ENCODE measurements at places on chromosomes 2 and 18.

DNA sequence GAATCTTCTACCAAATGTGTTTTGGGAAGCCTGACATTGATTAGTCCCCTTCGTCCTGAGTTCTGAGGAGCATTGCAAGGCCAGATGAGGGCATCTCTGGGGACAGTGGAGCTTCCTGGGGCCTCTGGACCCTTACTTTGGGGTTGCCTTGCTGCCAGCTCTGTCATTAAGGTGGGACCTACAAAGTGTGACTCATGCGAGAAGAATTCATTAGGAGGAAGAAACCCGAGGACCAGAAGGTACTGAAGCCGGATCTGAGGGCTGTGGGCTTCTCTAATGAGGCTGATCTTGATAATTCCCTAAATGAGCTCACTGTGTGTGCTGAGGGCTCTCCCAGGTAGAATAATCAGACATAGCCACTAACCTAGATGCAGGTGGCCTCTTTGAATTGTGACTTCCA is 695 bp upstream of the SCYGR2 start:
- H3K4me1 ChIP-seq = no peaks in the 10 kb centered on the region
- no peaks in the 10 kb centered on the region for H3K36me3 ChIP-seq
- H3K4me3 ChIP-seq = no peak overlapping the region
- ATAC-seq = no peak
- no peak overlapping the region for H3K27ac ChIP-seq
- peaks cover 22% of the 10 kb centered on the region for H3K27me3 ChIP-seq

GRCh38 chr2:173441222-173441621 is 86.5 kb downstream of the CDCA7 start:
- no peak overlapping the region for H3K4me3 ChIP-seq
- no peaks in the 10 kb centered on the region for H3K36me3 ChIP-seq
- peaks cover 5% of the 10 kb centered on the region for H3K4me1 ChIP-seq
- H3K27ac ChIP-seq = no peak overlapping the region
- no peak for ATAC-seq
- H3K27me3 ChIP-seq = no peaks in the 10 kb centered on the region

GRCh38 chr2:102498414-102498813 is 25.4 kb downstream of the SLC9A4 start:
- H3K4me1 ChIP-seq = no peaks in the 10 kb centered on the region
- H3K36me3 ChIP-seq = no peaks in the 10 kb centered on the region
- H3K27me3 ChIP-seq = no peaks in the 10 kb centered on the region
- no peak overlapping the region for H3K27ac ChIP-seq

DNA sequence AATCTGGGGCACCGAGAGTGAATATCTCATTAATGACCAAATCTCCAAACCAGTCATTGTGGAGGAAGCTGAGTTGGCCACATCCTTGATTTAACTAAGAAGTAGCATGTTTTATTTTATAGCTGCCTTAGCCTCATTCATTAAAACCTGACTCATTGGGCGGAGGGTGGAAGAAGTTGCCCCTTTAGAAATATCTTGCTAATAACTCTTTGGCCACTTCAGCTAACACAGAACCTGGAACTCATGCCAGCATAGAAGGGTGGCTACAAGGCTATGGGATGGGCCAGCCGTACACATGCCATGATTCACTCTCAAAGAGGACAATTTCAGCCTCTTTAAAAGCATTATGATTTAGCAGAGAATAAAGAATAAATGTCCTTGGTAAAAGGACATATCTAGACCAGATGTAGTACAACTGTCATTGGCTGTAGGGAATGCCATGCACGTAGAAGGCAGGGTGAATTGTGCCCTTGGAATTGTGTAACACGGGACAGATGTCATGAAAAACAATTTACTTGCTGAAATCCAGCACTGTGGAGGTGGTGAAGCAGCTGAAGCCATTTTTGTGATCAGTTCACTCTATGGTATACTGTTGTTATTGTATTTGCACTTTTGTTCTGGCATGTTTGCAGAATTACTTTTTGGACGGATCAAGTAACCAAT is 330.0 kb downstream of the PLCL1 start:
- H3K36me3 ChIP-seq = no peaks in the 10 kb centered on the region
- no peak overlapping the region for H3K4me3 ChIP-seq
- H3K4me1 ChIP-seq = peaks cover 17% of the 10 kb centered on the region
- no peaks in the 10 kb centered on the region for H3K27me3 ChIP-seq
- H3K27ac ChIP-seq = no peak overlapping the region

DNA sequence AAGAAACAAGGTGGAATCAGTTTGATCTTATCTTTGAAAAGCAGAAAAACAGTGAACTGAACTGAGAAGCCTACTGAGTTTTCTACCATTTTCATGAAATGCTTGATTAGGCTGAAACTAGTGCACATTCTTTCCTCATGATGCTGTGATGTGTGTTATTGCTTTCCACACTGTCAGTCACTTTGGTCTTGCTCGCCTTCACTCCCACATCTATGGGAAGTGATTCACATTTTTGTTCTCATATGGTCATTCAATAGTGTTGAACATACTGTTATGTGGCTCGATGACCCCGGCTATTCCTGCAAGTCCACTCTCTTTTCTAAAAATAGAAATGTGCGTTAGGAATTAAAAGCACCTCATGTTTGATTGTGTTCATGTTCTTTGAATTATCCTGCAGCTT is 129.7 kb downstream of the TGIF1 start:
- H3K4me3 ChIP-seq = no peak overlapping the region
- H3K27ac ChIP-seq = no peak overlapping the region
- H3K27me3 ChIP-seq = no peaks in the 10 kb centered on the region

DNA sequence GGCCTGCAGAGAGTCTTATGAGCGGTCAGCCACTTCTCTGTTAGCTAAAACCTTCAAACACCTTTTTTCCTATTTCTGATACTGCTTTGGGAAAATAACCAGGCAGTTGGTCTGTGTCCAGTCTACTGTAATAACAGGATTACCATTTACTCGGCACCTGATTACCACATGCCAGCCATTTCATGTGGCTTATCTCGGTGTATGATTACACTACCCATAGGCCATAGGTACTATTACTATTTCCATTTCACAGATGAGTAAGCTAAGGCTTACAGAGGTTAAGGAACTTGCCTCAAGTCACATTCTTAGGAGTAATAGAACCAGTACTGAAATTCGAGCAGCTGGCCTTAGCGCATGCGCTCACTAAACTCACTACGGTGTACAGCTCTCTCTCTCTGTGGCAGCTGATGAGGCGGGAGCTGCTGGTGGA is 147.2 kb upstream of the L3MBTL4 start:
- H3K4me1 ChIP-seq = no peaks in the 10 kb centered on the region
- no peak overlapping the region for H3K27ac ChIP-seq
- H3K4me3 ChIP-seq = no peak overlapping the region
- H3K27me3 ChIP-seq = no peaks in the 10 kb centered on the region

Measured in gastroesophageal sphincter (tissue), 4 donors.